ENCODE measurements at places on chromosomes 4 and X.

DNA sequence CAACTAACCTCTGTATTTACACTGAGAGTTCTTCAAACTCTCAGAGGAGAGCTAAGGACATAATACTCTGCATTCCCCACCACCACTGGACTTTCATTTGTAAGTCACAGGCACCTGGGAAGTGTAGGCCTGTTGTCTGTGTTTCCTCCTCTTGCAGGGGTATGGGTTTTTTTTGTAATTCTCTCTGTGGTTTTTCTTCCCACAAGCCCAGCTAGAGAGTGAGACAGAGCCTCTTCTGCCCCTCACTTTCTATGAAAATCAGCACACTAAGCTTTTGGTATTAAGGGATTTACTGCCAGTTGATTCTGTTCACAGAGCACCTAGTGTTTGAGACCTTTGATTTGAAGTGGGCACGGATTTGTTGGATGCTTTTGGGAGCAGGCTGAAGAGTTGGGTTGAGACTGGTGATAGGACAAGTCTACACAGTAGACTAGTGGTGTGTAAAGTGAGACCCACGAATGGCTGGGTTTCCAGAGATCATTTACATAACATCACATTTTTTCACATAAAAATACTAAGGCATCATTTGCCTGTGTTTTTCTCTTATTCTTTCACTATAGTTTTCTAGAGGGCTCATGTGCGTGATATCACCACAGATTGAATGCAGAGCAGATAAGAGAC, 28.9 kb upstream of the WDR17 start:
- DNase-seq, result no peak

DNA sequence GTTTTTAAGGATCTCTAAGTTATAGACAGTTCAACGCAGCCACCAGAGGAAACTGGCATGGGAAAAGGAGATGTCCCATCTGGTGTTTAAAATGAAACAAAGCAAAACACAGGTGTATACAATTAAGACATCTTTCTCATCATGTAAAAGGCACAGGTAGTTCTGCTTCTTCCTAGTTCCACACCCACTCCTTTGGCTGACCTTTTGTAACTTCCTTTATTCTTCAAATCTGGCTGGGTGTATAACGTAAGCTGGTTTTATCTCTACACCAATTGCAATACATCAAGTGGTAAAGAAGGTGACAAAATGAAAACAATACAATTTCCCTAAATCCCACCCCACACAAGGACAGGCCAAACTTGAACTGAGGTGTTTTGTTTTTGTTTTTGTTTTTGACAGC, 27.3 kb upstream of the FBXW7 start:
- DNase-seq, result no peak

- DNase-seq, result no peak
Observed at GRCh38 chr4:26268246-26268645, 52.6 kb upstream of the RBPJ start.

DNA sequence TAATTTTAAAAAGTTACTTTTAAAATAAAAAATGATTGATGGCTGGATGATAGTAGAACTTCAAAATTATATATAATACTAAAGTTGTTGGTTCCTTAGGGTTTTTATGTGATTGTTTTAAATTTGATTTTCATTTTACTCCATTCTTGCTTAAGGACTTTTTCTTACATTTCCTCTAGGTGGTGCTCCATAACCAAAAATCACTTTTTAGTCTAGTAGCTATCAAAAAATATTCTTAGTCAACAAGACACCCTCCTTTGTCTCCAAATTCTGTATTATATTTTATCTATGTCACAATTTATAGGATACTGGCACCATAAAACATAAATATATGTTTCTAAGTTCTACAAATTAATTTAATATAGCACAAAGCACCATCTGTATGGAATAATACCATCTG, 67.2 kb upstream of the BRWD3 start:
- no peak for DNase-seq

DNA sequence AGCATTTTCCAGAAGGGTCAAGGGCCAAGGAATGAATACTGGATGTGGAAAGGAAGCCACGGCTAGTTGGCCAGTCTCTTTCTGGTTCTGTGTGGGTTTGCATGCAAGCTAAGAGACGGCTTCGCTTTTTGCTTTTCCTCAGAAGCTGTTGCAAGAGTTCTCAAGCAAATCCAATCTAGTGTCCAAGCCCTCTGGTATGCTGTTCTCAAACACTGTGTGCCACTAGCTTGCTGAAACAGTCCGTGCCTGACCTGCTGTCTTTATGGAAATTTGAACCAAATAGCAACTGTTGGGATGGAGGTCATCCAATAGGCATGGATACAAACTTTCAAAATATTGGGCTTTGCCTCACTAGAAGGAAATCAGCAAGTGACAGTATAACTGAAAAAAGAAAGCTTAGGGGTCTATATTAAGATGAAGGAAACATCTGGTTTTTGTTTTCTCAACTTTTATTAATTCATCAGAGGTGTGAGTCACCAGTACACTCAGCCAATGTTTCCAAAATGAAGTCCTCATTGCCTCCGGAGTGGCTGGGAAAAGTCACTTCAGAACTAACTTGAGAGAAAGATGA, 70.5 kb downstream of the SLC9A6 start:
- no peak for DNase-seq

- DNase-seq, result no peak
Observed at GRCh38 chr4:122733787-122734120, 1.2 kb downstream of the BBS12 start.

- DNase-seq, result no peak
Observed at GRCh38 chr4:25011135-25011866, 19.4 kb downstream of the LGI2 start.

- no peak for DNase-seq
Observed at GRCh38 chr4:7701866-7702649, 237.6 kb downstream of the AFAP1 start.

GRCh38 chr4:143273160-143273917, 63.3 kb upstream of the GAB1 start:
- DNase-seq, result no peak

- no peak for DNase-seq
Observed at GRCh38 chr4:93299118-93299517, 529.4 kb upstream of the ATOH1 start.

GRCh38 chrX:47560179-47560933, 649 bp upstream of the ARAF start:
- DNase-seq, result no peak

DNA sequence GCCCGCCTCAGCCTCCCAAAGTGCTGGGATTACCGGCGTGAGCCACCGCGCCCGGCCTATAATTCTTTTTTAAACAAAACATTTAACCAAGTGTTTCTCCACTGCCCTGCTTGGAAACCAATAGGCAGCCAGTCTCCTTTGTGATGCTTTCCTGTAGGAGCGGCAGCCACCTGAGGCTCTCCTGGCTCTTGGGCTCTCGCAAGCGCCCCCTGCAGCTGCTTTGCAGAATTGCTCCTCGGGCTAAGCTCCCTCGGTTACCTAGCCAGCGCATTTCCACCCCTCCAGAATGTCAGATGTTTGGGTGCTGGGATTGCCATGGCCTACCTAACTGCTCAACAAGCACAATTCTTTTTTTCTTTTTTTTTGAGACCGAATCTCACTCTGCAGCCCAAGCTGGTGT, 7.7 kb downstream of the S100P start:
- no peak for DNase-seq

- DNase-seq, result no peak
Observed at GRCh38 chr4:119231491-119231890, 19.0 kb downstream of the USP53 start.

Measured in stimulated activated CD8-positive, alpha-beta memory T cell treated with anti-CD3 and anti-CD28 coated beads, Interleukin-7, amount 100 ng/mL, for 1 hour (primary cell).